ENCODE measurements at places on chromosomes 2 and 18.
A peak's percentile ranks its signal among the peaks of the same experiment; 100 is the strongest.

- DNase-seq, result no peak
Observed at GRCh38 chr2:110691612-110692258, 13.9 kb upstream of the BUB1 start.

DNA sequence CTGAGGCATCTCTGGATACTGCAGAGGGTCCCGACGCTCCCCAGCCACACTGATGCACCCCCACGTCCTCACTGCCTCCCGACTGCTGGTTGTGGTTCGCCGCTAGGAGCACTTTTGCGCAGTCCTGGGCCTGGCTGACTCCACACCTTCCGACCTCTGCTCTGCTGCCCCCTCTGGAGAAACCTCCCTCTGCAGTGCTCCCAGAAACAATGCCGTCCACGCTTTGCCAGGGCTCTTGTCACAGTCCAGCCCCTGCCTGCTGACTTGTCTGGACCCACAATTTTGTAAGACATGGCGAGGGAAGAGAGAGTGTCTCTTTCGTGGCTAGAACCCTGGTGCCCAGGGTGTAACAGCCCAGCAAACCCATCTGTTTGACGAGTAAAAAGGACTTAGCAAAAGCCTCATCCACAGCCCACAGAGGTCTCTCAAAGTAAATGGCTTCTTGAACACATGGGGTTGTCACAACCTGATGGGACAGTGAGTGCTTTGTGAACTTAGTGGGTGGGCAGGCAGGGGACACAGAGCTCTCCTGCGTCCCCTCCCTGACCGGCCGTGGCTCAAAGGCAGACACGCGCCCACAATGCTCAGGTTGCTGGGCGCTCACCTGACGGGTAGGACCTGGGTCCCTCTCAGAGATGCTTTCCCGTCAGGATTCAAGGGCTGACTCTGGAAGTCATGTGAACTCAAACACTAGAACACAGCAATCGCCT is 4.0 kb downstream of the COPS9 start:
- DNase-seq, result no peak

GRCh38 chr18:57918601-57919000 is 115.5 kb upstream of the ATP8B1 start:
- no peak for DNase-seq

GRCh38 chr2:214674278-214674677 is 135.2 kb downstream of the BARD1 start:
- DNase-seq, result no peak

- no peak for DNase-seq
Observed at GRCh38 chr2:212424082-212424481, 114.5 kb downstream of the ERBB4 start.

DNA sequence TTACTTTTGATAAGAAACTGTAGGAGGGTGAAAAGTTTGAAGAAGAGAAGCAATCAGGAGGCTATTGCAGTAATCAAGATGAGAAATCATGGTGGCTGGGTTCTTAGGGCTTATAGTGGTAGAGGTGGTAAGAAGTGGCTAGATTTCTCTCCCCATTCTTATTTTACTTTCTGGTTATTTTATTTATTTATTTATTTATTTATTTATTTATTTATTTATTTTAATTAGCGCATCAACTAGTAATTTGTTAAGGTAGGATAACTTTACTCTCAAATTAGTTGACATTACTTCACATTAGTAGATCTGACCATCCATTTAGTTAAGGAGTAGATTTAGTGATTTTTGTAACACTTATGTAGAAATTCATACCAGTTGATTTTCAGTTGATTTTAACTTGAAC is 77.4 kb downstream of the PIK3C3 start:
- no peak for DNase-seq

DNA sequence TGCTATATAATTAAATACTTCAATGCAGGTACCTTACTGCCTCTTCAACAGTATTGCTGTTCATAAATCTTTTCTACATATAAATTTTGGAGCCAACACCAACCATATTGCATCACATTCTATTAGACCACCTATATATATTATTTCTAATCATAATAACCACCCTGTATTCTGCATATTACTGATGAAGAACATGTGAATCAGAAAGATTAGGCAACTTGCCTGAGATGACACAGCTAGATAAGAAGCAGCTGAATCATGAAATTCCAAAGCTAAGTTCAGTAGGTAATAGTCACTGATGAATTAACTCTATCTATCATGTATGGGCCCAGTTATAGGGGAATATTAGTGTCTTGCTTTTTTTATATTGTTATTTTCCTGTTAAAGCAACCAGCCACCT is 161.8 kb downstream of the AGPS start:
- DNase-seq, result no peak

DNA sequence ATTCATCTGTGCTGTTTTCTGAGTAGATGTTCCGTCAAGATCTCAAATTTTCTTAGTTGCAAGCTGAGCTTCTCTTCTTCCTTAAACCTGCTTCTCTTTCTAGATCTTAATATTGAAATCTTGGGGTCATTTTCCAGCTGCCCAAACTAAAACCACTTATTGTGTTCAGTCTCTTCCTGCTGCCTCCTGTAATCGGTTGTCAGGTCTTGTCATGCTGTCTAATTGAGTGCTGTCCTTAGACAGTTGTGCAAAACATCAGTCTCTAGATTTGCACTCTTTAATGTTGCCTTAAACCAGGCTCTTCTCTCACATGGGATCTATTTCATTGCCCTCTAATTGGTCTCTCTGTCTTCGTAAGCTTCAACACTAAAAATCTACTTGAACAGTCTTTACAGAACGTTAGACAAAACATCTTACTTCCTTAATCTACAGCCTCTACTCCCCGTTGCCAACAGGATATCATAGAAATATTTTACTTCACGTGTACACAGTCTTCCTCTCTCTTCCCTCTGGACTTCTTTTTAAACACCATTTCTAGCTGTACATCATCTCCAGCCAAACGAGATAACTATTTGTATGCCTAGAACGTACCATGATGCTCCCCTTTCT is 34.9 kb downstream of the GPD2 start:
- DNase-seq, result no peak

GRCh38 chr2:44802777-44803424 is 138.6 kb upstream of the SIX3 start:
- DNase-seq, result no peak

- no peak for DNase-seq
Observed at GRCh38 chr2:128441341-128442052, 122.8 kb upstream of the HS6ST1 start.

- no peak for DNase-seq
Observed at GRCh38 chr2:208939852-208940251, 484.0 kb upstream of the MAP2 start.

DNA sequence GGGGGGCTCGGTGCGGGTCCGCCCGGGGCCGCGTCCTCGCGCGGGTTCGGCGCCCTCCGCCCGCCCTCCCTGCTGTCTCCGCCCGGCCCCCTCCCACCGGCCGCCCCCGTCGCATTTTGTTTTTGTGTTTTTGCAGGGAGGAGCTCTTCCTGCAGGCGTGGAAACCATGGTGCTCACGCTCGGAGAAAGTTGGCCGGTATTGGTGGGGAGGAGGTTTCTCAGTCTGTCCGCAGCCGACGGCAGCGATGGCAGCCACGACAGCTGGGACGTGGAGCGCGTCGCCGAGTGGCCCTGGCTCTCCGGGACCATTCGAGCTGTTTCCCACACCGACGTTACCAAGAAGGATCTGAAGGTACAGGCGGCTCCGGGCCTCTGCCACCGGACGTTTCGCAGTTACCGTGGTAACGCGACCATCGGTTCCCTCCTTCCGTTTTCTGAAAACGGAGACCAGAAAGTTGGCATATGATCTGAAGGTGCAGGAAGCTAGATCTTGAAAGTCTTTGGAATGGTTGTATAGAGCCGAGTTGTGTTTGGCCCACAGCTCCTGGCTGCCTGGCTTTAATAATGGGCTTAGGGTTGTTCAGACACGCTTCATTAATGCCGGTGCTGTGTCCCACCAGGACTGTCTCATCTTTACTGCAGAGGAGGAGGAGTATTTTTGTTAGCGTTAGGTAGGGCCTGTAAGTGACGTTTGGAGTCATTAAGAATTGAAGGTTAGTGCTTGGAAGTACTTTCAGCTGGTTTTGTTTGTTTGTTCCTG is 891 bp downstream of the KDM3A start:
- peak; percentile 24 for DNase-seq

All from stimulated activated CD8-positive, alpha-beta memory T cell treated with anti-CD3 and anti-CD28 coated beads, Interleukin-4, amount 100 ng/mL, for 4 hours (primary cell).